ENCODE measurements at places on chromosomes 13 and 19.

GRCh38 chr19:1265615-1266128 lies 3.5 kb upstream of the CIRBP start:
- peak; percentile 52 for DNase-seq

GRCh38 chr13:106424805-106425204 lies 110.7 kb downstream of the EFNB2 start:
- DNase-seq = no peak

- peak; percentile 57 for DNase-seq
Measured at GRCh38 chr19:48513289-48514122, 1.9 kb upstream of the LMTK3 start.

DNA sequence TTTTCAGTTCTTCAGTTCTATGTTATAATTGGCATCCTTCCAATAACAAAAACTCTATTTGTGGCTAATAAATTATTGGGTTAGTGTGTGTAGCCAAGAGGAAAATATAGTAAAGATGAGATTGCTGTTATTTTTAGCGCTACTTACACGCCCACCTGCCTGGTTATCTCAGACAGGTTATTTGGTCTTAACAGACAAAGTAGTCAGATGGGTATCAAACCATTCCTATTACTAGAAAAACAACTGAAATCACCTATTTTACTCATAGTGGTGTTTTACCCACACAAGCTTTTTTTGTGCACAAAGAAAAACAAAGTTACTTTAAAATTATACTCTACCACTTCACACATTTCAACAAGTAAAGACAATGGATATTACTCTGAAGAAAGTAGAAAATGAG lies 151.2 kb downstream of the TBC1D4 start:
- no peak for DNase-seq

DNA sequence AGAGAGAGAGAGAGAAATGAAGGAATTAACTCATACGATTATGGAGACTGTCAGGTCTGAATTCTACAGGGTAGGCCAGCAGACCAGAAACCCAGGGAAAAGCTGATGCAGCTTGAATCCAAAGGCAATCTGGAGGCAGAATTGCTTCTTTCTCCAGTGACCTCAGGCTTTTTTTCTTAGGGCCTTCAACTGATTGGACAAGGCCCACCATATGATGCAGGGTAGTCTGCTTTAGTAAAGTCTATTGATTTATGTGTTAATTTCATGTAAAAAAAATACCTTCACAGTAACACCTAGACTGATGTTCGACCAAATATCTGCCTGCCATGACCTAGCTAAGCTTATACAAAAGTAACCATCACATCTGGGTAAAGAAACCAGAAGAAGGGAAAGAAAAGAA lies 71.1 kb downstream of the MZT1 start:
- no peak for DNase-seq

- no peak for DNase-seq
Measured at GRCh38 chr19:36745870-36746269, 26.7 kb downstream of the ZNF850 start.

DNA sequence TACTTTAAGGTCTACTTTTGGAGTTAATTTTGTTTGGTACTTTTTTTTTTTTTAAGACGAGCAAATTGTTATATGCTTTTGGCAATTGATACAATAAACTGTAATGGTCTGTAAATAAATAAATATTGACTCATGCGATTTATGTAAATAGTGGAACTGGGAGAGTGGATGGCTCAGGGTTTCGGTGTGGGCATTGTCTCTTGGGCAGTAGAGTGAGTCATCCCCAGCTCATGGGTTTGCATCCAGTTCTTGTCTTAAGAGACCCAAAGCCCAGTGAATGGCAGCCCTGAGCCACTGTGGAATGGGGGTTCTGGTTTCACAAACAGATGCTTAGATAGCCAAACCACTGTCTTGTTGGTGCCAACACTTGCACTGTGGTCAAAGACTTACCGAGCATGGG lies 33.0 kb downstream of the FGF9 start:
- DNase-seq = no peak

- DNase-seq = no peak
Measured at GRCh38 chr19:10815969-10816644, 19.9 kb downstream of the TMED1 start.

DNA sequence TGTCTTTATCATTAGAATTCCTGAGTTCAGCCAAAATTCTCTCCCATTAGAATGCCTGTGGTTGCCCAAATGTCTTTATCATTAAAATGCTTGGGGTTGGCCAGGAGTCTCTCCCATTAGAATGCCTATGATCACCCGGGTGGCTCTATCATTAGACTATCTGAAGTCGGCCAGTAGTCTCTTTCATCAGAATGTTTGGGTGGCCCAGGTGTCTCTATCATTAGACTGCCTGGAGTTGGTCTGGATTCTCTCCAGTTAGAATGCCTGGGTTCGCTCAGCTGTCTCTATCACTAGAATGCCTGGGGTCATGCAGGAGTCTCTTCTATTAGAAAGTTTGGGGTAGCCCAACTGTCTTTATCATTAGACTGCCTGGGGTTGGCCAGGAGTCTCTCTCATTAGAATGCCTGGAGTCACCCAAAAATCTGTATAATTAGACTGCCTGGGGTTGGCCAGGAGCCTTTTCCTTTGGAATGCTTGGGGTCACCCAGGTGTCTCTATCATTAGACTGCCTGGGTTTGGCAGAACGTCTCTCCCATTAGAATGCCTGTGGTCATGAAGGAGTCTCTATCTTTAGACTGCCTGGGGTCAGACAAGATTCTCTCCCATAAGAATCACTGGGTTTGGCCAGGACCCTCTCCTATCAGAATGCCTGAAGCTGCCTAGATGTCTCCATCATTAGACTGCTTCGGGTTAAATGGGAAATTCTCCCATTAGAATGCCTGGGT lies 1478.3 kb downstream of the UQCRFS1 start:
- DNase-seq = no peak

GRCh38 chr13:113667771-113668490 lies 912 bp downstream of the GRK1 start:
- DNase-seq = no peak

DNA sequence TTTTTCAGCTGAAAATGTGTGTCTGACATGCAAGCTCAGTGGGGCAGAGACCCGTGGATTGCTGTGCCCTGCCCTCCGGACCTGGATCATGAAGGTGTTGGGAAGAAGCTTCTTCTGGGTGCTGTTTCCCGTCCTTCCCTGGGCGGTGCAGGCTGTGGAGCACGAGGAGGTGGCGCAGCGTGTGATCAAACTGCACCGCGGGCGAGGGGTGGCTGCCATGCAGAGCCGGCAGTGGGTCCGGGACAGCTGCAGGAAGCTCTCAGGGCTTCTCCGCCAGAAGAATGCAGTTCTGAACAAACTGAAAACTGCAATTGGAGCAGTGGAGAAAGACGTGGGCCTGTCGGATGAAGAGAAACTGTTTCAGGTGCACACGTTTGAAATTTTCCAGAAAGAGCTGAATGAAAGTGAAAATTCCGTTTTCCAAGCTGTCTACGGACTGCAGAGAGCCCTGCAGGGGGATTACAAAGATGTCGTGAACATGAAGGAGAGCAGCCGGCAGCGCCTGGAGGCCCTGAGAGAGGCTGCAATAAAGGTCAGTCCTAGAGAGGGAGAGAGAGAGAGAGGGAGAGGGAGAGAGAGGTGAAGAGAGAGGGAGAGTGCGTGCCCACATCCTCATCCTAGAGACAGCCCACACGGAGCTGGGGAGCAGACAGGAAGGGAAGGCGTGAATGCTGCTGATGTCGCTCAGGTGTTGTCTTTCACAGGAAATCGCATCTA lies 5.1 kb upstream of the DCUN1D2 start:
- no peak for DNase-seq

DNA sequence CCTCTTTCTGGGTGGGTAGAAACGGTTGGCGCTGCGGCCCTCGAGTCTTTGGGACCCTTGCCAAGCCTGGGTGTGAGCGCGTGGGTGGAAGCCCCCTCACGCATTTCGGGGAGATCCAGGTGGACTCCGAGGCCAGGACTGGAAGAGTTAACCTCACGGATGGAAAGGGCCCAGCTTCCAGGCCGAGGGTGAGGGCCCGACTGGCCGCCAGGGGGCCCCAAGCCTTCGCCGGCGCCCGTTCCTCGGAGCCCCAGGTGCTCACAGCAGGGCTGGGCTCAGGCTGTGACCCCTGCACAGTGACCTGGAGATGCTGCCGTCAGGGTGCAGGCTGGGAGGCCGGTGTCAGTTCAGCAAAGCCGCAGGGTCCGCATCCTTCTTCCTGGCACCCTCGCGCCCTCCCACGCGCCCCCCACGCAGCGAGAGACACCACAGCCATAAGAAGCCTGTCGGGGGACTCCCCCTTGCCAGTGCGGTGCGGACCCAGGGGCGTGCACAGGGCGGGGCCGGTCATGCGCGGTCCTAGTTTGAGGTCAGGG lies 34.2 kb upstream of the TMEM255B start:
- DNase-seq = peak; percentile 32

GRCh38 chr13:67877031-67877430 lies 646.9 kb upstream of the PCDH9 start:
- DNase-seq = no peak

GRCh38 chr13:23146006-23146405 lies 34.8 kb upstream of the SGCG start:
- DNase-seq = no peak

- DNase-seq = peak; percentile 11
Measured at GRCh38 chr19:50300814-50301606, 28.2 kb downstream of the KCNC3 start.

- DNase-seq = no peak
Measured at GRCh38 chr19:5360003-5360780, 19.6 kb upstream of the PTPRS start.

GRCh38 chr19:29671393-29672160 lies 6.3 kb downstream of the PLEKHF1 start:
- peak; percentile 80 for DNase-seq

- DNase-seq = no peak
Measured at GRCh38 chr13:82436099-82436585, 1446.1 kb downstream of the SLITRK1 start.

GRCh38 chr19:48203794-48204628 lies 33.5 kb downstream of the ZSWIM9 start:
- DNase-seq = peak; percentile 92

- no peak for DNase-seq
Measured at GRCh38 chr13:29140277-29140676, 320.1 kb downstream of the MTUS2 start.

DNA sequence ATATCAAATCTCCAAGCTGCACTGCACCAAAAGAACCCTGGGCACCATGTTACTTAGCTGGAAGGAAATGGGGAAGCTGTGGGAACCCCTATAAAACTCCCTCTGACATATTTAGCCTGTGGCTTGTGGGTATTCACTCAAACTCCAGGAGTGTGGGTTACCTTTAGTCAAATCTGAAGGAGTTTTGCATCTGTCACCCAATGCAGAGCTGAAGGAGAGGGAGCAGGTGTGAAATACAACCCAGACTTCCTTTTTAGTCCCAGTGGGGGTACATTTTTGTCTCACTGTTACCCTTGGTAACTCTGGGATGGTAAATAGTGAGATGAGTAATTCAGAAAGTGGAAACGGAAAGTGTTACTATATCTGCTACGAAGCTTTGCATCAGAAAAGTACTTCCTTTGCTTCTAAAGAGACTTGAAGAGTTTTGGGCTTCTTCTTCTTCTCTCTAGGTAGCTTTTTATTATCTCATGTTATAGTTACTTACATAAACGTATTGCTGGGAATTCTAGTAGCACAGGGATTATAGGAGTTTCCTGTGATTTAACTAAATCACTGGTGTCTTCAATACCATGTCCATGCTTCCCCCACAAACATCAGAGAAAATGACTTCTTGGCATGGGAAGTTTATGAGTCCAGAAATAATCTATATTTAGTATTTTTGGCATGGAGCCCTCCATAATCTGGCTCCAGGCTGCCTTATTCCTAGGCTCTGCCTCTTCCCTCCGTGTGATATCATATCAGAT lies 105.9 kb downstream of the AKAP11 start:
- DNase-seq = no peak

GRCh38 chr13:71617265-71617664 lies 249.7 kb downstream of the DACH1 start:
- no peak for DNase-seq

GRCh38 chr13:40350283-40350992 lies 316.0 kb downstream of the FOXO1 start:
- DNase-seq = no peak

DNA sequence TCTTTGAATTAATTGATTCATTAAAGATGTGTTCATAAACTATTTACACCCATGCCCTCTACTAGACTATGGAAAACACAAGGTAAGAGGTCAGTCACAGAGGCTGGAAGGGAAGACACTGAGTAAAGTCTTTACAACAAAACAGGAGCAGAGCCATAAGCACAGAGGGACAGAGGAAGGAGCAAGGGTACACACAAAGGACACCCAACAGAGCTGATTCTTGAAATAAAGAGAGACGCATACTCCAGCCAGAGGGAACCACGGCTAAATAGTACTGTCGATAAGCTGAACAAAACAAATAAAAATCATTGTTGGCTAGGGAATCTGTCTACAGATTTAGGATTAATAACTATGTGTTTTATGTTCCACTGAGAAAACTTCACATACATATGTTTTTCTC lies 289.2 kb downstream of the EFNB2 start:
- no peak for DNase-seq

- peak; percentile 54 for DNase-seq
Measured at GRCh38 chr19:52070496-52070895, 21.9 kb upstream of the ZNF432 start.

DNA sequence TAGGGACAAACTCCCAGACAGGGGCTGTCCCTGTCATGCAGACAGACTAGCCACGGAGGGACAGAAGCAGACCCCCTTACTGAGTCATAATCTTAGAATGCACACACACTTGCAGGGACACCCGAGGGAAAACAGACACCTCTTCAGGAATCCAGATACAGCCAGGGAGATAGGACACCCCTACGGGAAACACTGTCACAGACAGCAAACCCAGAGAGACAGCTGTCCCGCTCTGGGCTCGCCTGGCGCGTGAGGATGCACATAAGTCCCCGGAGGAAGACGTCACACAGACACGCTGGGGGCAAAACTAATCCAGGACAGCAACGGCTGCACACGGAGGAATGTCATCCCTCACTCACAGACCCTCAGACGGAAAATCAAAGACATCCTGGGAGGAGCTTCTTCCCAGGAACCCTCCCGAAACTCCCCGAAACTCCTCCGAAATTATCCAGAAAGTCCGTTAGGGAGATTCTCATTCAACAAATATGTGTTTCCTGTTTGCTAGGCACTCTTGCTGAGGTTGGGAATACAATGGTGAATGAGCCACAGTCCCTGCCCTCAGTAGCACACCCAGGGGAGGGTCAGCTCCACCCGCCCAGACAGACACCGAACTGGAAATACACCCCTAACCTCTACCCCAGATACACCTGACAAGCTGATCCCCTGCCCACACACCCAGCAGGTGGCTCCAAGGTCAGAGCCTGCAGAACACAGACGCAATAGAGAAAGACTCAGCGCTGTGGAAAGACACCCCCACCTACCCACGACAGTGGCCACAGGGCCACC lies 15.2 kb upstream of the TOMM40 start:
- no peak for DNase-seq

DNA sequence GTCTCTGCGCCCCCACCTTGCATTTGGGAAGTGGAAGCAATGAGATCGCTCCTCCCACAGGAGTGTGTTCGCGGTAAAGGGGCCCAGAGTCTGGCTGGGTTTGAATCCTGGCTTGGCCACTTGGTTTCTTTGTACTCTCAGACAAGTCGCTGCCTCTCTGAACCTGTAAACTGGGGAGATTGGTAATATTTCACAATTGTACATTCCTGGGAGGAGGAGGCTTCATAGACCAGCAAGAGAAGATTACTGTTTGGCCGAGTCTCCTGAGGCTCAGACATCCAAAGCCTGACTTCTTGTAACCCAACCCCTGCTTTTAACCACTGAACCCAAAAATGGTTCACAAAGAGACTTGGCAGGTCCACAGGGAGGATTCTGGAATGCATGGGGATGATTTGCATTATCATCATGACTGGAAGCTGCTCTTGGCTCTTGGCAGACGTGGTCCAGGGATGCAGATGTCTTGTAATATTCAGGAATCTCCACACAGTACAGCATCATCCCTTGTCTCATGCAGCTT lies 13.6 kb upstream of the STRN4 start:
- no peak for DNase-seq
